ENCODE measurements at places on chromosomes 12 and 14.

- DNase-seq: no peak
Observed at GRCh38 chr12:94230357-94230905, 82.1 kb downstream of the PLXNC1 start.

DNA sequence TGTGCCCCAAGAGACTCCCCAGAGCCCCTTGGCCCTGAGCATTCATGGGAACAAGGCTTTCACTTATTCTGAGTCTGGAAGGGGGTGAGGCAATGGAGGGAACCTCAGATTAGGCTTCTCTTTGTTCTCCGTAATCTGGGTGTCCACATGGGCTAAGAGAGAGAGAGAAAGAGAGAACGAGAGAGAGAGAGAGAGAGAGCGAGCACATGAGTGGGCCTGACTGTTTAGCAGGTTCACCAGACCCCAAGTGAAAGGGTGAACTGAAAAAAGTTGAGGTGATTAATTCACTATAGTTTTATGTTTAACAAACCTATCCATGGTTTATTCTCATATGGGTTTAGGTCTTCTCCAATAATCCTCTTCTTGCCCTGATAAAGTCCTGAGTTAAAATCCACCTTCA, 183.4 kb upstream of the VASH1 start:
- DNase-seq: no peak

DNA sequence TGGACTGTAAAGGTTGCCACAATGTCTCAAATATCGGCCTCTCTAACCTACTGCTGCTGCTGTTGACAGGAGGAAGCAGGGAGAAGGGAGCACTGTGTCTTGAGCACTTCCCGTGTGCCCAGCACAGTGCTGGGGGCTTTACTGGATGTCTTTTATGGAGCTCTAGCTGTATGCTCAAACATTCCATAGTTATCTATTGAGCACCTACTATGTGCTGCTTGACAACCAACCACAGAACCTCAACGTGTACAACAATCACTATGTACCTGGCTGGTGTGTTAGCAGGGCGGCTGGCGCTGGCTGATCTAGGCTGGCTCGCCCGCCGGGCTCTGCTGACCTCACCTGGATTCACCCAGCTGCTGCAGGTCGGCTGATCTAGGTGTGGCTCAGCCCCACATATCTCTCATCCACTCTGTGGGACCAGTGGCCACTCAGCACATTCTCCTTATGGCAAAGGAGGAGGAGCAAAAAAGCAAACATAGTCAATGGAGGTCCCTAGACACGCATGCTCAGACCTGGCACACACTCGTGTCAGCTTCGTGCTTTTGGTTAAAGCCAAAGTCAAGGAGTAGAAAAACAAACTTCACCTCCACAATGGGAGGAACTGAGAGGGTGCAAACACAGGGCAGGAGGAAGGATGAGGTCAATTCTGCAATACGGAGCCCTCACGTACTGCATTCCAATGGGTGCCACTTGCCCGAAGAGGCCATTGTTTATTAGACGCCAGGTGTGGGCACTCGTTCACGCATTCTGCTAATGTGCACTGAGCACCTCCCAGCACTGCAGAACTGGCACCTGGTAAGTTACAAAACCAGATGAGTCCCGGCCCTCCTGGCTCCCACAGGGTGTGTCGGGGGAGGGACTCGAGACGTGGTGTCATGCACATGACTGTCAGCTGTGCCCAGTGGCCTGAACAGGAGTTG, 147.2 kb downstream of the SCARB1 start:
- DNase-seq: no peak

- DNase-seq: no peak
Observed at GRCh38 chr14:103329401-103330347, 4.4 kb upstream of the EIF5 start.

DNA sequence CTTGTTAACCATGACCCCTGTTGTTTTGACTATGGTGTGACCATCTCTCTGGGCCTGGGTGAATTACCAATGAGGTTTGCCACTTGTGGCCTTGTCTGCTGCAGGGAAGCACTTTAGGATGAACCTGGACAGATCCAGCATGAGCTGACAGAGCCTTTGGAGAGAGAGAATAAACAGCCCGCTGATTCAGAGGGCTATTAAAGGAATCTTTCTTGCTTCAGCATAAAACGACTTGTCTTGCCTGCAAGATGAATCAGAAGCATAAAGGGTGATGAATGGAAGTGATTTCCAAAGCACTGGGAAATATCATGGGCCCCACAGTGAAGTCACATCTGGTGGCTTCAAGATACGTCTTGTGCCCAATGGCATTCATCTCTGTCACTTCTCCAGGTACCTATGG, 69.0 kb upstream of the WSCD2 start:
- no peak for DNase-seq

- DNase-seq: no peak
Observed at GRCh38 chr12:94841177-94841576, 162.3 kb downstream of the NDUFA12 start.
